ENCODE measurements at places on chromosomes 3 and 15.

DNA sequence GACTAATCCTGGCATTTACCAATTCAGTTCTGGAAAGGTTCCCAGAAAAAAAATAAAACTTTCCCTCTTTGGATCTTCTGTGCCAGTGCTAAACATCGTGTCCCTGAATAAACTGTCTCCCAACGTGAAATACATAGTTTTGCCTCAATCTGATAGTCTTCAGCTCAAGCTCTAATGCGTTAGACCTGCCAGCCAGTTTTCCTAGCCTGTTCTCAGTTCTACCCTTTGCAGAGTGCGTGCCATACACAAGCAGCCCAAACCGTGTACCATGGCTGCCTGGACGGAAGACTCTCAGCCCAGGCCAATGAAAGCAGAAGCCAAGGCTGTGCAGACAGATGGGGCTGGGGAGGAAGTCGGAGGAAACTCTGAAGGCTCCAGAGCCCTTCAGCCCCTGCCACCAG is 11.4 kb upstream of the OCA2 start:
- DNase-seq = no peak

GRCh38 chr15:29612096-29612495 is 210.2 kb downstream of the TJP1 start:
- DNase-seq = no peak

DNA sequence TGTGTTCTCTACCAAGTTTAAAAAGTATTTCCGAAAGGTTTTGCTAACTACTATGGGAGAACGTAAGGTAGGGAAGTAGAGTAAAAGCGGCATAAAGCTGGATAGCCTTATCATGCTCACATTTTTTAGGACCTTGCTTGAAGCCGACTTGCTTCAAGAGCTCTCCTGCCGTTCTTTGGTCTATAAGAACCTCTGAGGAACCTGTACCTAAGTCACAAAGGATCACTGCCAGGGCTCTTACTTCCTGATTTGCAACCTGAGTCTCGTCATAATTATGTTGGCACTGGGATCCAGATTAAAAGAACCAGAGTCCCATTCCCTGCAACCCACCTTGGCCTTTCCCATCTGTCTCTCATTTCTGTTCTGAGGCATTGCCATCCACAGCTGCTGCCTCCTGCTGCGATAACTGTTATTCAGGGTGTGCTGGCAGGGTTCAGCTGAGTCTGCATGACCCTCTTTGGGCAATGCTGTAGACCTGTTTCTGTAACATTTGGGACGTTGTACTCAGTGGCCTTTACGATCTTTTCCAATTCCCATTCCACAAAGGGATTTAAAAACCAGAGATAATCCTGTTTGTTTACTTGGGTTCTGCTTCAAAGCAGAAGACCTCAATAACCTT is 131.0 kb upstream of the UMPS start:
- DNase-seq = no peak

DNA sequence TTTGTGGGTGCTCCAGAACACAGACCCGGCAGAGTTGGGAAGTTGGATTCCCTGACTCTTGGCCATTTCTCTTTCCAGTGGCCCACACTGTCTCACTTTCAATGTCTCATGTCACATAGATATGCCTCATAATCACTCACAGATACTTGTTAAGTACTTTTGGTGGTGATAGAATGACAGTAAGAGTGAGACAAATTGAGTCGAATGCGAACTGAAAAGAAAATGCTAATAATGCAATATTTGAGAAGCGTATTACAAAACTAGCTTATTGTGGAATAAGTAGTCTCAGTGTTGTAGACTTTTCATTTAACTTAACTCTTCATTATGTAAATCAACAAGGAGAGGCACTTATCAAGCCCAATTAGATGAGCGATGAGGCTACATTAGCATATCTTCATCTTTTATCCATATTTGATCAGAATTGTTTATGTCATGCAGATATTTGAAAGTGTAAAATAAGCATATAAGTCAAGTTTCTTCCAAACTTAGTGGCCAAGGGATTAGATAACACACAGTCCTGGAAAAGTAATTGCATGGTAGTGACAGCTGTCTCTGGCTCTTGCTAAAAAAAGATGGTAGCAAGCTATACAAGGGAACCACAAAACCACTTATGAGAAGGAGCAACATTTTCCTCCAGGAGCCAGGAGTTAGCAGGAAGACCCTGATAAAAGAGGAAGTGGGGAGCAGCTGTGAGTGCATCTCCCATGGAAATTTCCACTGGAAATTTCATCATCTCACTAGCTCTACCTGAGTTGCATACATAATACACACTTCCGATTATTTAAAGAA is 243.6 kb downstream of the ARRDC4 start:
- no peak for DNase-seq

DNA sequence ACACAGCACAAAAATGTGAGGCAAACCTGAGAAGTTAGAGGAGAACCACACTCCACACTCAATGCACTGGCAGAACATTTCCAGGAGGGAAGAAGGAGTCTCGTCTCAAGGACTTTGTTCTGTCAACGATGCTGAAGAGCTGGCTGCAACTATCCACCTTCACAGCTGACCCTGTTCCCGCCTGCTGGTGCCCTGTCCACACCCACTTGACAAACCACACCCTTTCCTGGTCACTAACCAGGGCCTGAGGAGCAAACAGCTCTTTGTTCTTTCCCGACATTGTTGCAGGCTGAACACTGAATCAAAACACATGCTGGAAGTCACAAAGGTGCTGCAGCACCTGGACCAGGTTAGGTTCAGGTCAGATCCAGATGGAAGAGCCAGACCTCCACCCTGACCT is 92.6 kb upstream of the ARRDC4 start:
- peak; percentile 38 for DNase-seq

- DNase-seq = no peak
Measured at GRCh38 chr15:78149805-78150751, 916 bp downstream of the IDH3A start.

GRCh38 chr15:90818251-90819210 is 49.9 kb upstream of the FURIN start:
- DNase-seq = peak; percentile 29

GRCh38 chr15:60079210-60079609 is 75.1 kb downstream of the FOXB1 start:
- no peak for DNase-seq

DNA sequence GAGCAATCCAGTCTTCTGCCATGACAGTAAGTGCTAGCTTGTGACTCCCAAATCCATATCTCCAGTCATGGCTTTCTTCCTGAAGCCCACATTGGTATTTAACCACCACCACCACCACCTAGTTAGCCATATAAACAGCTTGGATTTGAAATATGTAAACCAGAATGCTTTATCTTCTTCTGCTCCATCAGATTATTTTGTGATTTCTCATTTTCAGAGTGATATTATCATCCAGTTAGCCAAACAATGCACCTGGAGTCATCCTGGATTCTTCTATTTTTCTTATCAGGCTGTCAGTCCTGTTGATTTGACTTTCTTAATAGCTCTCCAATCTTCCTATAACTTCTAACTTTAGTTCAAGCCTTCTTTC is 124.3 kb upstream of the PTX3 start:
- DNase-seq = no peak

- no peak for DNase-seq
Measured at GRCh38 chr3:65927576-65927975, 111.1 kb downstream of the MAGI1 start.

- DNase-seq = no peak
Measured at GRCh38 chr15:82679626-82680199, 30.0 kb downstream of the AP3B2 start.

DNA sequence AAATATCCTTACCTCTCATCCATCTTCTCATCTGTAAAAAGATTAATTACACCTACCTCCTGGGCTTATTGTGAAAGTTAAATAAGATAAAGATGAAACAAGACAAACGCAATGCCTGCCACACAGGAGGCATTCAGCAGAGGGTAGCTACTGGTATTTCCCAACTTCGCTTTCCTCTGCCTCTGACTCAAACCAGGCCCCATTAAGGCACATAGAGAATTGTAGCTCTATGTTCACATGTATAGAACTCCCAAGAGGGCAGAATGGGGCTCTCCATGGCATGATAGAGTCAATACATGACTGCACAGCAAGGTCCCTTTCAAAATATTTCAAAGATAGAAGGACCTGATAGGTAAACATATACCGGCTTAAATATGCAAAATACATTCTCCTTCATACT is 1.4 kb downstream of the LYSMD2 start:
- DNase-seq = no peak

GRCh38 chr3:8846176-8846575 is 76.8 kb upstream of the OXTR start:
- DNase-seq = no peak

- no peak for DNase-seq
Measured at GRCh38 chr3:46416125-46416810, 9.2 kb downstream of the CCRL2 start.

- DNase-seq = no peak
Measured at GRCh38 chr3:134709076-134709475, 58.3 kb upstream of the KY start.

DNA sequence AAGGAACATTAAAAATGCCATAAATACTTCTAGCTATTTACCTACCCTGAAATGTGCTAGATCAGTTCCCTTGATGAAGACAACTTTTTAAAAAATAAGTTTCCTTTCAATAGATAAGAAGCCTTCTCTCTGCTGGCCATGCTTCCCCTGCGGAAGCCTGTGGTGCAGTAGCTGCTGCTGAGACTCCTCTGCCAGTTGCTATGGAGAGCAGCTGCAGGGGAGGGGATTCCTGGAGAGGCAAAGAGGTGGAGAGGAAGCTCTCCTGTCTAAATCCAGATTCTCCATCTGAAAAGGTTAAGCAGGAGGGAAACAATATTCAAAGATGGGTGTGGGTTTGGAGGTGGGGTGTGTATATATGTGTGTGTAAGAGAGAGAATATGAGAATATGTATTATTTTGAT is 69.8 kb upstream of the BFSP2 start:
- no peak for DNase-seq

- DNase-seq = no peak
Measured at GRCh38 chr3:175432376-175433025, 573.4 kb downstream of the NAALADL2 start.

GRCh38 chr3:191959876-191960413 is 499.0 kb downstream of the PYDC2 start:
- no peak for DNase-seq

DNA sequence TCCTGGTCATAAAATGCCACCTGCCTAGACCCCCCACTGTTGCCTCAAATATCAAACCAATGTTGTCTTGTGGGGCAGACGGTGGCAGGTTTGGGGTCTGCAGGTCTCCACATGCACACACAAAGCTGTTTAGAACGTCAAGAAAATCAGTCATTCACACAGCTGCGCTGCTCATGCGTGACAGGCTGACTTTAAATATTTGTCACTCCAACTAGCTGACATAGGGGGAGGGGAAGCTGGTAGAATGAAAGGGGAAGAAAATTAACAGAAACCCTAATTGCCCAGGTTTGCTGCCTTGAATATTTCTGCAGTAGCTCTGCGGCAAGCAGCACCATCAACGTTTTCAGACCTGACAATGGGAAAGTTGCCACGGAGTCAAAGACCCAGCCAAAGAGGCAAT is 201.8 kb downstream of the ABHD5 start:
- DNase-seq = no peak

GRCh38 chr15:58842713-58843396 is 71.8 kb downstream of the MINDY2 start:
- no peak for DNase-seq

DNA sequence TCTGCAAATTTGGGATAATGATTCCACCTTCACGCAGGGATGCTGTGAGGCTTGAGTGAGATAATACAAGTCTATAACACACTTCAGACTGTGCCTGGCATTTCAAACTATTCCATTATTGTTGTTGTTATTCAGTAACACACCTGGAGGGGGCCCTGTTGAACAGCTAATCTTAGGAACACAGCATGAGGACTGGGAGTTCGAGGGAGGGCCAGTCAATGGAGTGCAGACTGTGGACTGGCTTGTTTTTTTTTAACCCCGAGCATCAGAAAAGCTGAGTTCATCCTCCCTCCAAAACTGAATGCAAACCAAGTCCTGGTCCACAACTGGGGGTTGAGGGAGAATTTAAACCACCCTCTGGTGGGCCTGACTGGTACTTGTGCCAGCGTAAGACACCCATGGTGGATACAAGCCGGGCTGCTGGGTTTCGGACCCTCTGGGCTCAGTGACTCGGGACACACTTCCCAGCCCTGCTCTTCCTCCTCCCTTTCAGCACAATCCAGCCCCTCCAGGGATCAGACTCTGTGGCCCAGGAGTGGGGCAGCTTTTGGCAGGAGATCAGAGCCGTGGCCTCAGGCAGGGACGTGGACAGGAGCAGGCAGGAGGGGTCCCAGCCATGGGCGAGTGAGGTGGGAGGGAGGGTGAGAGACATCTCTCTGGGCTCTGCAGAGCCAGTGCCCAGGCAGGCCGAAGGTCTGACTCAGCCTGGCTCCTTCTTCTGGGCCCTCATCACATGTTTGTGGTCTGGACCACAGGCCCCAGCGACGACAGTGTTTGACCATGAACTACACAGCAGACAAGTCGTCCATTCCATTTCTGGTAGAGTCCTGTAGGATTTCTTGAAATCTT is 36.3 kb upstream of the MEX3B start:
- no peak for DNase-seq

DNA sequence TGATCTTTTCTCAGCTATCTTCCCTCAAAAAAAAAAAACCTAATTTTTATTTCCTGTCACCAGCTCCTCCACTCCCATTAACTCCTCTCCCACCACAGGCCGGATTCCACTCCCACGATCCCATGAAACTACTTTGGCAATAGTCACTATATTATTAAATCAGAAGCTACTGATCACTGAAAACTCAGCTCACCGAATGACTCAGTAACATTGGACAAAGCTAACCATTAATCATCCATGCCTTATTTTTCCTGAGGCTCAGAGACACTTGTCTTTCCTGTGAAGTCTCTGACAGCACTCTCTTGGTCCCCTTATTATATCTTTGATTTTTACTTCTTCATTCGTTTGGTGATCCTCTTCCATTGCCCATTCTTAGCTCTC is 260.2 kb downstream of the CGGBP1 start:
- DNase-seq = no peak

GRCh38 chr3:192435241-192435640 is 292.1 kb downstream of the FGF12 start:
- DNase-seq = no peak

DNA sequence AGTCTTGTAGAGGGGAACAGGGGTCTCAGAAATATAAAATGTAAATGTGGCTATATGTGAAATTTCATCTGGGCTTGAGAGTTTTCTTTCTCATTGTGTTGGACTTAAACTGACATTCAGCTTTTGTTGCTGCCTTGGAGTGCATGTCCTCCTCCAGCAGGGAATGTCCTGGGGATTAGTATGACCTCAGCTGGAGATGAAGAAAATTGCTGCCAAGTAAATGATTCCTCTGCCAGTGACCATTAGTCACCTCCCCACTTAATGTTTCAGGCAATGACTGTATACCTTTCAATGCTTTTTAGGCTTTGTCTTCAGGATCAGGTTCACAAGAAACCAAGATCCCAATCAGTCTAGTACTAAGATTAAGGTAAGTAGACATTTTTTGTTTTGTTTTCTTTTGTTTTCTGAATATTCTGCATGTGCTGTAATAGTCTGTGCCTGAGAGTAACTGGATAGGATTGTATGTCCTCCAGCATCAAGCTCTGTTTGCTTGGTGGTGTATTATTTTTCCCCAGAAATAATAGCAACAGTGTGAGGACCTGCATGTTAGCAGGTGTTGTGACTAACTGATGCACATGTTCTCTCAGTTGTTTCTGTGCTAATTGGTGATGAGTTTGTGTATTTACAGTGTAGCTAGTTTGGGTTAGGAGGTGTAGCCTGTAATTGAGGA is 18.1 kb upstream of the SLC22A13 start:
- no peak for DNase-seq

Data from left ventricle myocardium inferior (tissue), 1 donor.